GM03348 (cell line): ENCODE measurements at places on chromosomes 7 and 10.

DNA sequence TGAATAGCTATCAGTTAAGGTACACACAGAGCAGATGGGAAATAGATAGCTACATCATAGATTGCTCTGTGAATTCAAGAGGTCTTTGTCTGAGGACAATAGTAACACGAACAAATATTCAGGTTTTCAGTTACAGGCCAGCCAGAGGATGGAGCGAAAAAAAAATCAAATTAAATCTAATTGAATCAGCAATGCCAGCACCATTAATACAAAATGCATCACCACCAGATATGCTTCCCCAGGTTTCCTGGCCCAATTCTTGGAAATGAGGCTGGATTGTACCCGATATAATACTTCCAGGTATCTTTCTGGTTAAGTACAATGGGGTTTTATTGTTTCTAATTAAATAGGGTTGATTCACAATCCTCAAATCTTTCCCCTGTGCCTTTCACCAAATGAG lies 975.8 kb upstream of the AUTS2 start:
- DNase-seq: no peak

DNA sequence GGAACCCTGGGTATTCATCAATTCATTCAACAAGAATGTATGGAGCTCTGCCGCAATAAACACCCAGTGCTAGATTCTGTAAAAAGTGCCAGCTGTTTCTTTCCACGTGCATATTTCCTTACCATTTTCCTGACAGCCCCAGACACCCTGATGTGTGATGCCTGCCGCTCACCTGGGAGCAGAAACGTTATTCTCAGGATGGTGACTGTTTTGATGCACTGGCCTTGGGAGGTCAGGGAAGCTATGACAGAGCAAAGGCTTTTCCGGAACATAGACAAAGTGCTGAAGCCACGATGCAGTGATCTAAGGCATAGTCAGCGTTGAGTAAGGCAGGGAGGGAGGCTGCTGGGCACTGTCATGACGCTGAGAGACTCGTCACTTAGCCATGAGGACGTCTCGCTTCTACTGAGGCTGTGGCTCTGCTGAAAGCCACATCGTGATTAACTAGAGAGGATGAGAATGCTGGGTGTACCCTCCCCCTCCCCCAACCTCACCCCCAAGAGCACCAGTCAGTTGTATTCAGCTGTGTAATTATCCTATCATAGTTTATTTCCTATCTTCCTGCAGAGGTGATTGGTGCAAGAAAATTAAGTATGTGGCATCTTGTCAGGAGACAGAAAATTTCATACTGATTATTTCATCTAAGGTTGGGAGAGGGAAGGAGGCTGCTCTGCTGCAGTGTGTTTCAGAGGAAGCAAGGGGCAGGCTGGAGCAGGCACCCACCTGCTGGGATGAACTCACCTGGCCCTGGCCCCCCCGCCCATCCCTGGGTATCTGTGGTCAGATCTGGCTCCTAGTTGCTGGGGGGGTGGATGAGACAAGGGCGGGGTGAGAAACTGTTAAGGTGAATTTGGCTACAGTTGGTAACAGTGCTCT lies 48.8 kb upstream of the SMNDC1 start:
- DNase-seq: peak; percentile 73

- peak; percentile 89 for DNase-seq
Observed at GRCh38 chr10:77405771-77406241, 231.8 kb downstream of the KCNMA1 start.

DNA sequence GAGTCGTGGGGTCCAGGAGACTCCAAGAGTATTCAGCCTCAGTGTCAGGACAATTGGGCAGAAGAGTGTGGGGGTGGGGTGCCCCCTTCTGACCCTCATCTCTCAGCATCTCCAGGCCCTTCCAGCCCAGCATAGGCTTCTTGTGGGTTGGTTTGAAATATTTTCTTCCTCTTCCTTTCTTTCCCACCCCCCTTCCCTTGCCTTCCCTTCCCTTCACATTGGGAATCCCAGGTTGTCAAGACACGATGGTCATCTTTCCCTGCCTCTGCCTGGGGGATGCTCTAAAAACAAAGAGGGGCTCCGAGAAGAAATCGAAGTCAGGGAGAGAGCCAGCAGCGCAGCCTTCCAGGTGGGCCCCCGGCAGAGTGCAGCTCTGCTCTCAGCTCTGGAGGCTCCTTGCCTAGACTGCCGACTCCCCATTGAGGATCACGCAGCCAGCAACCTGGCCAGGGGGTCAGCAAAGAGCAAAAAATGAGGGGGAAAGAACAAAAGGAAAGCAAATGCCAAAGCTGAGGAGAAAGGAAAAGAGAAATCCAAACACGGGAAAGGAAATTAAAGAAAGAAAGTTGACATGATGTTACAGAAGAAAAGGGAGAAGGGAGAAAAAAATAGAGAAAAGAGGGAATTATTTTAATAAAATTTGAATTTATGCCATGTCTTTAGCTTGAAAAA lies 1.5 kb downstream of the PAX2 start:
- no peak for DNase-seq

- no peak for DNase-seq
Observed at GRCh38 chr10:75957314-75958120, 526.1 kb downstream of the LRMDA start.

GRCh38 chr7:128454808-128455542 lies 703 bp upstream of the HILPDA start:
- peak; percentile 33 for DNase-seq

DNA sequence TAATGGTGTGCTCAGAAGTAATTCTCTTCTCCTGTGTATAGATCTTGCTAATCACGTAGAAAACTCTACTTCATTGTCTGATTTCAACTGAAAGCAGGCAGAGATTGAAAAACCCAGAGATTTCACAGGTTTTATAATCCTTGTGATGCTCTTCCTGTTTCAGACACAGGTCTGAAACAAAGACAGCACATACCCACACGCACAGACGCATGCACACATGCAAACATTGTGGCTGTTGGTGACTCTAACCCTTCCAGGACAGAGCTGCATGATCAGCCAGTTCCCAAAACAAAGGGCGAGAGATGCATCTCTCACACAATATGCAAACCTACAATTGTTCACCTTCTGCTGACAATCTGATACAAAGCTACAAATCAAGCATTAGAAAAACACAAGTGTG lies 11.1 kb upstream of the TFEC start:
- no peak for DNase-seq

DNA sequence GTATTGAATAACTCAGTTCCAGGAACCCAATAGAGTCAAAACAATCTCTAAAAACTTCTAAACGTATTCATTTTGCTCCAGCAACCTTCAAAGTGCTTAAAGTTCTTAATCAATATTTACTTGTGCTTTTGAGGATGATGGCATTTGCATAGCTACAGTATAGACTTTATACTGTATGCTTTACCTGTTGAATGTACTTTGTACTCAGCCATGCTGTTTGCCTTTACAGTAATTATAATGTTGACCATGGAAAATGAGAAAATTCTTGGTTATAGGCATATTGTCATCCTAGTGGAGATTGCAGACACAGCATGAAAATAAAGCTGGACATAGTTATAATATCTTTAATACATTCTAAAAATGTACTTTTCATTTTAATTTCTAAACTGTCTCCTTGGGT lies 762.7 kb upstream of the PHF14 start:
- no peak for DNase-seq

- peak; percentile 67 for DNase-seq
Observed at GRCh38 chr7:19024261-19024660, 93.2 kb downstream of the TWIST1 start.

DNA sequence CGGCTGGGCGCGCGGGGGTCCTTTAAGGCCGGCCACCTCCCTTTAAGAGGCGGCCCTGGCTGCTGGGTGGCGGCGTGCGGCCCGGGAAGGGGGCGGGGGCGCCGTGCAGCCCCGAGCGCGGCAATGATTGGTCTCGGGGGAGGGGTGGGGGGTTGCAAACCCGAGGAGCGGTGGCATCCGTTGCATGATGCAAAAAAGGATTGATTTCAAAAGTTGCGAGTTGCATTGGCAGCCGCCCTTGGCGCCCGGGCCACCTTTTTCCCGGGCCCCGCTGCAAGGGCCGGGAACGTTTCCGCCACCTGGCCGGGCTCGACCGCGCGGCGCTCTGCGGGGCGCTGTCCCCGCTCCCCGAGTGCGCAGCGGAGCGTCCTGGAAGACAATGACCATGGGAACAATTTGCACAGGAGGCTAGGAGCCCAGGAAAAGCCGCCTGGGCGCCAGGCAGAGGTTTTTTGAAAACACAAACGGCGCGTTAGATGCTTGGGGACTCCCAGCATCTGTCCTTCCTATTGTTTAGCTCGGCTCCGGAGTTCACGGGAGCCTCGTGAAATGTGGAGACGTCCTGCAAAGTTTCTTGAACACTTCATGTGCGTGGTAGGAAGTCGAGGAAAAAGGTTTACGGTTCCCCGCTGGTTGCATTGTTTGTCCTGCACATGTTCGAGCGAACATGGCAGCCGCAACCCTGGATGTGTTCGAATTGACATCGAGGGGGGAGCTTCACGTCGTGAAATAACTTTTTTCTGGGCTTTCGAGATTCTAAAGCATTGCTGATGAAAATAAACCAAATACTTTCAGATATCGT lies at the start of gene SEPHS1:
TSS of gene SEPHS1 (minus strand) at position 78 of the 802 bp plus-strand sequence. CDS start 3,343 bp downstream, outside the sequence.
- DNase-seq: peak; percentile 91

GRCh38 chr10:124401633-124402032 lies 17.1 kb downstream of the OAT start:
- no peak for DNase-seq

DNA sequence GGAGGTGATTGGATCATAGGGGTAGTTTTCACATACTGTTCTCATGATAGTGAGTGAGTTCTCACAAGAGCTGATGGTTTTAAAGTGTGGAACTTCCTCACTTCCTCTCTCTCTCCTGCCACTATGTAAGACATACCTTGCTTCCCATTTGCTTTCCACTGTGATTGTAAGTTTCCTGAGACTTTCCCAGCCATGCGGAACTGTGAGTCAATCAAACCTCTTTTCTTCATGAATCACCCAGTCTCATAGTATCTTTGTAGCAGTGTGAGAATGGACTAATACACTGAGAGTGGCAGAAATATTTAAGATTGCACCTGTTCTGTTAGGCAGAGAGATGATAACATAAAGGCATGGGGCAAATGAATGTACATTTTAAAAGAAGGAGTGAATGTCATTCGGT lies 507.8 kb downstream of the SORCS3 start:
- DNase-seq: no peak

GRCh38 chr10:112969542-112969941 lies 19.5 kb downstream of the TCF7L2 start:
- no peak for DNase-seq

GRCh38 chr7:44750424-44750823 lies 1.8 kb downstream of the ZMIZ2 start:
- no peak for DNase-seq

DNA sequence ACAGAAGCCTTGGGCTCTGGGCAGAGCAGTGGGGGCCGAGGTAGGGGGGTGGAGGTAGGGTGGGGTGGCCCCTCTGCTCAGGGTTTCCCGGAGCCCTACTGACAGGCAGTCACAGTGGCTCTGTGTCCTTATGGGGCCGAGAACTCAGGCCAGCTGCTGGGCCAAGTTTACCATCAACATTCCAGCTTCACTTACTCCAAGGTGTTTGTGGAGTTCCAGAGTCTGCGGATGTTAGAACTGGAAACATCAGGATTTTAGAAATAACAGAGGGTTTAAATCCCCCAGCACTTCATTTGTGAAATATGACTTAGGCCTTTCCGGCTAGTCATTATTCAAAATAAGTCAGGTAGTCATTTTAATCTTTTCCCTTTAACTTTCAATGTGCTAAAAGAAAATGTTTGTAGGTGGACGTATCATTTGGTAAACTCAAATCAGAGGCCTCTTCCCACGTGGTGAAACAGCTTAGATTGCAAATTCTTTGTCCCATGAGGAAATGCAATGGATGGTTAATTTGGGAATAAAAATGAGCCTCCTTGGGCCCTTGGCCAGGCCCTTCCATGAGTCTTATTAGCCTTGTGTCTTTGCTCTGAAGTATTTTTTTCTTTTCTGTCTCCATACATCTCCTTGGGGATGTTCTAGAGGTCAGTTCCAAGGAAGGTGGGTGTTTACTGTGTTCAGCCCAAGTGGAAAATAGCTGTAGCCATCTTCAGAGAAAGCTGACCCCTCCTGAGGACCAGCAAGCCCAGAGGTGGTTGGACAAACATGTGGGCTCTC lies 99.6 kb upstream of the BTBD16 start:
- no peak for DNase-seq

GRCh38 chr7:139753081-139753692 lies 24.6 kb downstream of the HIPK2 start:
- peak; percentile 31 for DNase-seq

DNA sequence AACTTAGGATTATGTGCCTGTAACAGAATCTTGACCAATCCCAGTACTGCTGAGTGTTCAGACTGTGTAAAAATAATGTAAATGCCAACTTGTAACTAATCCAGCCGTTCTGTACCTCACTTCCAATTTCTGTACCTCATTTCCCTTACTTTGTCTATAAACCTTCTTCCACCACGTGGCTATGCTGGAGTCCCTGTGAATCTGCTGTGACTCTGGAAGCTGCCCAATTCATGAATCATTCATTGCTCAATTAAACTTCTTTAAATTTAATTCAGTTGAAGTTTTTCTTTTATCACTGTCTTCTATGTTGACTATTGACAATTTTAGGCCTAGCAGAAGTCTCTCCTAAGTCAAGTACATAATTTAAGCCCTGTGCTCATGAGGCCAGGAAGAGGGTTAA lies 215.3 kb upstream of the RHOBTB1 start:
- no peak for DNase-seq

- DNase-seq: no peak
Observed at GRCh38 chr7:29352041-29352440, 157.5 kb downstream of the CHN2 start.

DNA sequence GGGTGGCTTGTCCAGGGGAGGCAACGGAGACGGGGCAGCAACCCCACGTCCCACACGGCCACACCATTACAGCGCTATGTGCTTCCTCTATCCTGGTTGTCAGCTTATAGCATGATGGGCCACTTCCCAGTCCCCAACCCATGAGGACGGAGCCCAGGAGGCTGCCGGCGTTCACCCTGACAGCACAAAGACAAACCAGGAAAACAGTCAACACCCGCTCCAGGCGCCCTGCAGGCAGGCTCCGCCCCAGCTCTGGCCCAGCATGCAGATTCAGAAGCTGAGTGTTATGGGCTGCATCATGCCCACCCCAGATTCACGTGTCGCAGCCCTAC lies 14.8 kb downstream of the WDR86 start:
- DNase-seq: no peak

DNA sequence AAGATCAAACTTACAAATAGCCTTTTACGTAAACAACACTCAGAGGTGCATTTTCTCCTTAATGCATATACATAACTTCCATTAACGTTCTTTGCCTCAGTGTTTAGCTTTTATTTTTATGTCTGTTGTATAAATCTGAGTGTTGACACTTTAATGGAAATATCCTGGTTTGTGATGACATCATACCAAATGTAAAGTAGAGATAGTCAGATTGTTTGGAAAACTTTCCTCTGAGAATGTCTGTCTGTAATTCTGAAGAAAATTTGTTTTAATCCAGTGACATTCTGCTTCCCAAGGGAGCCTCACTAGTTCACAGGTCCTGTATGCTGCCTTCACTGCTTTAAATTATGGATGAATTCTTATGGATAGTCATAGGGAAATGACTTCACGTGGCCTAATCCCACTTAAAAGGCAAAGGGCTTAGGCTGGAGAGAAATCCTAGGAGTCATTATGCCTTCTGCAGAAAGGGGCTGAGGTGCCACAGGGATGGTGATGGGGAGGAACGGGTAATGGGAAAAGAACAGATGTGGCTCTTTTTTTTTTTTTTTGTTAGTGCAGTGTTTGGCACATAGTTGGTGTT lies 93.2 kb downstream of the DNAJB9 start:
- DNase-seq: no peak
